ENCODE measurements at places on chromosomes 6 and 20.

GRCh38 chr20:19222520-19223040 is 10.1 kb downstream of the SLC24A3 start:
- no peak for DNase-seq

GRCh38 chr20:56343861-56344381 is 14.9 kb upstream of the FAM210B start:
- peak; percentile 24 for DNase-seq

GRCh38 chr20:36826554-36827244 is 49.2 kb upstream of the TLDC2 start:
- DNase-seq = no peak

- DNase-seq = no peak
Measured at GRCh38 chr6:56815436-56815835, 139.5 kb upstream of the BEND6 start.

DNA sequence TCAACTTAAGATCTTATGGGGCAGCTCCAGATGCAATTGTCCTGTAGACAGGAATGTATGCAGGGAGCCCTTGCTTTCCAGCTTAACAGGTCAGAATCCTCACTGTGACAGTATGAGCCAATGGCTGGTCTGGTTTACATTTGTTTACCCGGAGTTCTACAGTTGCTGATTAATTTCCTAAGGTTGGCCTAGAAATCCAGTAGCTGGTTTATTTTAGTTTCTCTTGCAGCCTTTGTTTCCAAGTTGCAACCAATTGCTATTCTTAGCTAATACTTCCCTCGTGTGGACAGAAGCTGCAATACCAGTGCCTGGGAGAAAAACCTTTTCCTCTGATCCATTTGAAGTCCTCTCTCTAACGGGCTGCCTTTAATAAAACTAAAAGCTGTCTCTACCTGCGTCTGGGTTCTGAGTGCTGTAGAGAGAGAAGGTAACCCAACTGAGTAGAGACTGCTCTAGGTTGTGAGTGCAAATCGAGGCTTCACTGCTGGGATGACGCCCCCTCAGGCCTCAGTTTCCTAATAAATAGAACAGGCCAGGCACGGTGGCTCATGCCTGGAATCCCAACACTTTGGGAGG is 45.9 kb downstream of the ZNF217 start:
- peak; percentile 51 for DNase-seq

DNA sequence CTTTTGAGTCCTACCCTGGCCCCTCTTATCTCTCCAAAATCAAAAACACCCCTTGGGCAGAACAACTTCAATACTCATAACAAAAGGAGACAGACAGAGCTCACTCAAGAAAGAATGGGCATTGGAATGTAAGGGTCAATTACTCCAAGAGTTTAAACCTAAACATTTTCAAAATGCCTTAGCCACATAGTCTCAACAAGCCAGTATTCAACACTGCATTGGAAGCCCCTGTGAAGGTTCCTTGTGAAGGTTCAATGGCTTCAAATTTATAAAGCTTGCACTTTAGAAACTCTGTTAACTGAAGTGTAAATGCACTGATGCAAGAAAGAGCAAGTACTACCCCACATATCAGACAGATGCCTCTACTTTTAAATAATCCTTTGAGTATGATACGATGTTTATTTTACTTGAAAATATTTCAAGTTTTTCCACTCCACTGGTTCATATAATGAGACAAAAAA is 139.1 kb upstream of the LAMP5 start:
- DNase-seq = no peak

DNA sequence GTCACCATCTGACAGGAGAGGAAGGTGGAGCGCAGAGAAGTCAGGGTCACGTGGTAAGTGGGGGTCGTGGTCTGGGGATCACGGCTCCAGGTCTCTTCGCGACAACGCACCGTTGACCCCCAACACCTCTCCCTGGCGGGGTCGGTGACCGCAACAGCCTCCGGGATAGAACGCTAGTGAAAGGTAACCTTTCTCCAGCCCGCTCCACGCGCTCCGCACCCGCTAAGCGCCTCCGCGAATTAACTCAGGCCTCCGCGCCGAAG is 600 bp upstream of the SYNJ2 start:
- no peak for DNase-seq

DNA sequence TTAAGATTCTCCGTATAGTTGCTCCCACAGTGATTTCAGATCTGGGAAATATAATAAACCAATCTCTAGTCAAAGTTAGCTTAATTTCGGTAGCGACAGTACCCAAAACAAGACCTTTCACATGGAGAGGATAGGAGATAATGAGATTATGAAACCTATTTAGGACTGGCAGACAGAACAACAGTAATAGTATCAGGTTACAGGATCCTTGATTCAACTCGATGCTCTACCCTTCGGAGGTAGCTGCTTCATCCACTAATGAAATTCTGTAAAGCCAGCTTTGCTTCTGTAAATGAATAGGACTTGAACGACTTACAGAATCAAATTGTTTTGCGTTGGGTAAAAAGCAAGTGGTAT is 534 bp upstream of the AKIRIN2 start:
- DNase-seq = no peak

- no peak for DNase-seq
Measured at GRCh38 chr6:22113026-22113766, 183.6 kb downstream of the PRL start.

GRCh38 chr6:126076992-126077664 is 90.8 kb downstream of the TRMT11 start:
- no peak for DNase-seq

- DNase-seq = no peak
Measured at GRCh38 chr6:141824350-141824749, 308.4 kb upstream of the GJE1 start.

- no peak for DNase-seq
Measured at GRCh38 chr6:14738933-14739332, 506.9 kb upstream of the JARID2 start.

- no peak for DNase-seq
Measured at GRCh38 chr6:156904176-156904967, 127.2 kb downstream of the ARID1B start.

GRCh38 chr6:157381631-157382621 is 936 bp downstream of the ZDHHC14 start:
- peak; percentile 70 for DNase-seq

- no peak for DNase-seq
Measured at GRCh38 chr6:22558288-22558882, 11.0 kb upstream of the HDGFL1 start.

DNA sequence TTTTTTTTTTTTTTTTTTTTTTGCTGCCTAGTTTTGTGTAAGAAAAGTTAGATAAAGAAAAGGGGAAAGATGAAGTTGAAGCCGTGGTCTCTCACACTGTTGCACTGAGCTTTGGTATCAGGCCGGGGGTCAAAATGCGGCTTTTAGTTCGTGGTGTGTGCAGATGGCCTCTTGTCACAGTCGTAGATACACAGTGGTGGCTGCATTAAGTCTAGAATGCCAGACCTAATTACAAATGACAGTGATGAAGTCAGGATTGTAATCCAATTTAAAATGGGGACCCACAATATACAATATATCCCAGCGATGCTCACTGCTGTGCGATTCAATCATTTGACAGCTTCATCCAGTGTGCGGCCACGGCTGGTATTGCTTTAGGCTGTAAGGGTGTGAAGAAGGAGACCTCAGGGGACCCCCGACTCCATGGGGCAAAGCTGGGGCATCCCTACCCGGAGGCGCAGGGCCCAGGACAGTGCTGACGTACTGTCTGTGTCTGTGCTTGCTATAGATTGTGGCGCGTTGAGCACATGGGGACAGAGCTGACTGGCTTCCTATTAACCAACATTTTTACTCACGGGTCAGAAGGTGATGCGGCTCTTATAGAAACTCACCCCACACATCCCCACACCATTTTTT is 210.0 kb upstream of the SOX4 start:
- no peak for DNase-seq
